ENCODE measurements at places on chromosomes 2 and 18.

- DNase-seq, result no peak
Observed at GRCh38 chr18:59646963-59647307, 50.3 kb downstream of the CCBE1 start.

DNA sequence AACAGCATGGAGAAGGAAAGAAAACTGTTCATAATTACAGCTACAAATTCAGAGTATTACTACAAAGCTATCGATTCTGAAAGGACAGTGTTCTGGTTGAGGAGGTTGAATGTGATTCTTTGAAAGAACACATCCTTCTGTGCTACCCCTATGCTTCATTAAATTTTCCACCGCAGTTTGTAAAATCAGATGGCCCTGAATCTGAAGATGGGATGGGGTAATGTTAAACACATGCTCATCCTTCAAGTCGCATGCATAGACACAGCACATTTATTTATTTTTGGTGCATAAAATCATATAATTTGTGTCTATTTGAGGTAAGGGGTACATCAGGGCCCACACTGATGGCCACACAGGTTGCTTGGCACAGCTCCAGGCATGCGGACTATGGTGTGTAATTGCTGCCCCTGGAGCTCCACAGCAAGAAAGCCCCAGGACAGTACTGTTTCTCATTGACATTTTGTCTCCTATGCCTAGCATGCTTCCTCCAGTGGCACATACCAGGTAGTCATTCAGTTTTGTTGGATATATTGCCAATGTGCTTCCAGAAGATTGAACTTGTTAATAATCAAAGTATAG lies 238.8 kb upstream of the TANK start:
- DNase-seq, result no peak

DNA sequence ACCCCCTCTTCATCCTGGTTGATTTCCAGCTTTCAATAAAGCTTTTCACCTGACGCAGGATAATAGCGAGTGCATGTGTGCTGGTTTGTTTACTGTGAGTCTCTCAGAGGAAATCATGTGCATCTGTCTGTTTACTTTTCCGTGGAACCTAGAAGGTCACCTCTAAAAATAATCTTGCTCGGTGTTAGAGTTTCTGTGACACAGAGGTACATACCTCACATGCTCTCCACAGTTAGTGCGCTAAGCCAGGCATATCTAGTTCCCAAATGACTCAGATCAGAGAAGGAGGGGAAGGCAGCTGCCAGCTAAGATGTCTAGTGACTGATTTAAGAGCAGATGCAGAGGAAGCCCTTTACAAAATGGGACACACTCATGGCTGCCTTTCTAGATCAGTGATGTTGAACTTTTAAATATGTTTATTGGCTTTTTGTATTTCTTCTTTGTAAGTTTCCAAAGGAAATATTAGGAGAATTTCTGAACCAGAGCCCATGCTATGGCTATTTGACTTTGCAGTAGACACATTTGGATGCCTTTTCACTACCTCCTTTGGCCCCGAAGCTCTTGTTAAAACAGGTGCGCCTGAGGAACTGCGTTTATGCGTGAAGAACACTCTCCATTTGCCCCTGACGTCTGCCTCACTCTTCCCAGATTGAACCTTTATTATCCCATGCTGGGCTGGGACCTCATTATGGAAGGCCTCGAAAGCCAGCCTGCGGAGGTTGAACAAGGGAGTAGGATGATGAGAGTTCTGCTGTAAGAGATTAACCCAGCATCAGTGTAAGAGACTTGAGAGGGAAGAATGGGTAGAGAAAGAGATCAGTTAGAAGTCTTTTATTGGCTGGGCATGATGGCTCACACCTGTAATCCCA lies 145.6 kb downstream of the FAM161A start:
- DNase-seq, result no peak

GRCh38 chr18:49754866-49755265 lies 58.5 kb downstream of the ACAA2 start:
- no peak for DNase-seq

DNA sequence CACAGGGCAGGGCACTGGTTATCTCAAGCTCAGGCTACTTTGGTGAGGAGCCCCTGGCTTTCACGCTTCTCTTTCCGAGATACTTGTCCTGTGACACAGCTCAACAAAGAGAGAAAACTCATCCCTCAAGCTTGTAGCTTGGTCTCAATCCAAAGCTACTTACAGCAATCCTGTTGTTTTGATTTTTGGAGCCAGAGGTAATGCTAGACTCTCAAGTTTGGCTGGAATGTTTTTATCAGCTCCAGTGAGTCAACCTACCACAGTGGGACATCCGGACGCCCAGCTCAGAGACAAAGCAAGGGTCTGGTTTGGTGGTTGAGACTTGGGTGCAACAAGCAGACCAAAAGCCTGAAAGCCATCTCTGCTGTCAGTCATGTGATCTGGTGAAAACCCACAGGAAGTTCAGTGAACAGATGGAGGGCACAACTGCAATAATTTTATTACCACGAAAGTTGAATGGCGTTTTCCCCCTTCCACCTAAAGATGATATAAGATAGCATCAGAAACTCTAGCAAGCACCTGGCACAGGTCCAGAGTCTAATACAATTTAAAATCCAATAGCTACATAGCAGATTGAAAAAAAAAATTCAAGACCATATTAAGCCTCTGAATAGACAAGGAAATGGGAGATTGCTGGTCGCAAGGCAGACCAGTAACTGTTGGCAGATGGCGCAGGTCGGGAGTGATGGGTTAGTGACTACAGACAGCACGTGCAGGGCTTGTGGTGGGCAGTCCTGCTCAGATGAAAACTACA lies 102.3 kb upstream of the SMAD7 start:
- DNase-seq, result peak; percentile 96

DNA sequence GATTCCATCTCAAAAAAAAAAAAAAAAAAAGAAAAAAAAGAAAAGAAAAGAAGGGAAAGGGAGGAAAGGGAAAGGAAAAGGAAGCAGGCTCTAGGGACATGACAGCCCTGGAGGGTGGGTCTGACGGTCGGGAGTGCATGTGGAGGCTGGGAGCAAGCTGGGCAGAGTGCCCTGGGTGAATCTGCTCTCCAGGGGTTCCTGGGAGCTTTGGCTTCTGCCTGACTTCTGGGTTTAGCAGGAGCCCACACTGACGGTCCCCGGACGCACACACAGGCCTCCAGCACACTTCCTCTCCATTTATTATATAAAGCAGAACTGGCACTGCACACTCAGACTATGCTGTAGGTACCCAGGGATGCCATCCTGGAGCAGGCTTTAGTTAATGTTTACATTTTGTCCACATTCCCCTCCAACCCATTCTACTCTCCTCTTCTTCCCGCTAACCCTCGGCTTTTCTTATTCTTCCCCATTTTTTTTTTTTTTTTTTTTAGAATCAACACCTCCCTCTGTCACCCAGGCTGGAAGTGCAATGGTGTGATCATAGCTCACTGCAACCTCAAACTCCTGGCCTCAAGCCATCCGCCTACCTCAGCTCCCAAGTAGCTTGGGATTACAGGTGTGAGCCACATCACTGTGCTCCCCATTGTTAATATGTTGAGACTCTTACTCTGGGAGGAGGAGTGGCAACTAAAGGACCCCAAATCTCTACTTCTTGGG lies 151.1 kb upstream of the SLC1A4 start:
- no peak for DNase-seq

DNA sequence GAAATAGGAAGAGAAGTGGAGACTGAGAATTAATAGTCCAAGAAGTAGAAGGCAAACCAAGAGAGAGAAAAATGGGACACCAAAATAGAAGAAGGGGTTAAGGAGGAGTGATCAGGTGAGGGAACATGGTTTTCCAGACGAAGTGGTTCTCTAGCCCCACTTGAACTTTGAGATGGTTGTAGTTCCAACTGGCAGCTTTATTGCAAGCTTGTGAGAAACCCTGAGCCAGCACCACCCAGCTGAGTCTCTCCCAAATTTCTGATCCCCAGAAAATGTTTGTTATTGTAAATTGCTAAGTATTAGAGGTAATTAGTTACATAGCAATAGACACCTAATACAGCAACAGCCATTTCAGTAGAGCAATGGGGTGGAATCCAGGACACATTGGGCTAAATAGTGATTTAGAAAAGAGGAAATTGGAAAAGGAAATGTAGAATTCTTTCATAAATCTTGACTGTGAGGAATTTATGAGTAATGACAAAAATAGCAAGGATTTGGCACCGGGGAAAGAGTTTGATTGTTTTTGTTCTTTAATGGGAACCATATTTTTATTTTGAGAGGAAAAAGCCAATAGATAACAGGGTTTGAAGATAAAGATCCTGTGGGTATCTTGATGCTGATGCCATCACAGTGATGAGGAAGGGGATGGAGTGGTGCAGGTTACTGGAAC lies 62.1 kb upstream of the XDH start:
- DNase-seq, result no peak

- no peak for DNase-seq
Observed at GRCh38 chr2:104975371-104975770, 62.5 kb upstream of the MRPS9 start.

All from DMS 273 treated with DMSO at 0.1 percent for 48 hours (cell line).